ENCODE measurements at places on chromosomes 1 and 21.

GRCh38 chr1:45828841-45829240 is 25.4 kb downstream of the MAST2 start:
- DNase-seq: no peak

DNA sequence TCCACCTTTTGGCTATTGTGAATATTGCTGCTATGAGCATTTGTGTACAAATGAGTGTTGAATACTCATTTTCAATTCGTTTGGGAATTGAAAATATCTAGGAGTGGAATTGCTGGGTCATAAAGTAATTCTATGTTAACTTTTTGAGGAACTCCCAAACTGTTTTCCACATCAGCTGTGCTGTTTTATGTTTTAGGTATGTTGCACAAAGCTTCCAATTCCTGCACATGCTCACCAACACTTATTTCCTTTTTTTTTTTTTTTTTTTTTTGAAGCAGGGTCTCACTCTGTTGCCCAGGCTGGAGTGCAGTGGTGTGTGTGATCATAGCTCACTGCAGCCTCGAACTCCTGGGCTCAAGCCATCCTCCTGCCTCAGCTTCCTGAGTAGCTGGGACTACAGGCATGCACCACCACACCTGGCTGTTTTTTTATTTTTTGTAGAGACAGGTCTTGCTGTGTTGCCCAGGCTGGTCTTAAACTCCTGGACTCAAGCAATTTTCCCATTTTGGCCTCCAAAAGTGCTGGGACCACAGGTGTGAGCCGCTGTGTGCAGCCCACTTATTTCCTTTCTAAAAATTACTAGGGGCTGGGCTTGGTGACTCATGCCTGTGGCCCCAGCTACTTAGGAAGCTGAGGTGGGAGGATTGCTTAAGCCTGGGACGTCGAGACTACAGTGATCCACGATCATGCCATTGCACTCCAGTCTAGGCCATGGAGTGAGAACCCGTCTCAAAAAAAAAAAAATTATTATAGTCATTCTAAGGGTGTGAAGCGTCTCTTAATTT is 33.4 kb downstream of the TMCC2 start:
- DNase-seq: no peak

GRCh38 chr1:39692152-39693074 is 1.2 kb upstream of the HPCAL4 start:
- peak; percentile 45 for DNase-seq

GRCh38 chr1:55352080-55352810 is 137.1 kb upstream of the USP24 start:
- DNase-seq: no peak

DNA sequence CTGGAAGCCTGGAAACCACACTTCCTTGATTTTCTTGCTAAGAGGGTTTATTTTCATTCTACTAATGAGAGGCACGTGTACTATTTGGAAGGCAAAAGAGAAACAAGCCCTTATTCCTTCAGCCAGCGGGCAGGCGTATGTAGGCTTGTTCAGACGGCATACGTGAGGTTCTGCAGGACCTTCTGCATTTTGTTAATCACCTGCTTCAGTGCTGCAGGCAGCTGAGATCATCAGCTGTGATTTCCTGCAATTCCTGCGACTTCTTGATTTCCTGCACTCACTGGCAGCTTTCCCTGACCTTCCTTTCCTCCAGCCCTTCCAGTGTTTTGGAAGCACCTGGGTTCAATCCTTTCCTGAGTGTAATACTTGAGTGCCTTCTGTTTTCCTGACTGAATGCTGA is 43.4 kb downstream of the TSNAX start:
- no peak for DNase-seq

DNA sequence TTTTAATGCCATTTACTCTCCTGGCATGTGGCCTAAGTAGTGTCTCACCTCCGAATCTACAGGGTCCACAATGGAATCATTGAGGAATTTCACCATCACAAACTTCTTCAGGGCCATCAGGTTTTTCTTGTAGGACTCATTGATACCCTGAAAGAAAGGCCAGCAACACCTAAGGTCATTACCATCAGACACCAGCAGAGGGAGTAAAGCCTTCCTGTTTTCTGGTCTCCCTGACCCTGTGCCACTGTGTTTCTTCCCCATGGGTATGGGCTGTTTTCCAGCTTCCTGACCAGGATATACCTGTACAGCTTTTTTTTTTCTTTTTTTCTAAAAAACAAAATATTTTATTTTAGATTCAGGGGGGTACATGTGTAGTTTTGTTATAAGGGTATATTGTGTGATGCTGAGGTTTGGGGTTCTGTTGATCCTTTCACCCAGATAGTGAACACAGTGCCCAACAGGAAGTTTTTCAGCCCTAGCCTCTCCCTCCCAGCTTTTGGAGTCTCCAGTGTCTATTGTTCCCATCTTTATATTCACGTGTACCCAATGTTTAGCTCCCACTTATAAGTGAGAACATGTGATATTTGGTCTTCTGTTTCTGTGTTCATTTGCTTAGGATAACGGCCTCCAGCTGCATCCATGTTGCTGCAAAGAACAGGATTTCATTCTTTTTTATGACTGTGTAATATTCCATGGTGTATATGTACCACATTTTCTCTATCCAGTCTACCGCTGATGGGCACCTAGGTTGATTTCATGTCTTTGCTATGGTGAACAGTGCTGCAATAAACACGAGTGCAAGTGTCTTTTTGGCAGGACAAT is 18.3 kb downstream of the PPT1 start:
- DNase-seq: peak; percentile 69

- DNase-seq: no peak
Measured at GRCh38 chr1:160099716-160100375, 1.4 kb upstream of the IGSF8 start.

- no peak for DNase-seq
Measured at GRCh38 chr1:233487408-233487807, 126.5 kb upstream of the KCNK1 start.
